Fibroblast of skin of left biceps (primary cell): ENCODE measurements at places on chromosomes 2 and 18.

DNA sequence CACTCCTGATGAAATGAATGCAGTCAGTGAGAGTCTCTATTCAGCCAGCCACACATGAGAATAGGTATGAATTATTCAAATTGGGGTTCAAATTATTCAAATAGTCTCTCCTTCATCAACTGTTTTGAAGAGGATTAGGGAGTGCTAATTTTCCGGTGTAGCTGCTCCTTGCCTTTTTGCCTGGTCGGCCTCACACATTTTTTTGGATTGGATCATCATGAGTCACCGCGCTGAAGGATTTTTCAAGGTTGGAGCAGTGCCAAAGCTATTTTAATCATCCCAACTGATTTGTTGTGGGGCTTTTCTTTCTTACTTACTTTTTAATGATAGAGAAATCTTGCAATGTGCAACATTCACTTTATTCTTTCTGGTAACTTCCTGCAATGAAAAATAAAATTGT, 2.4 kb upstream of the DTNA start:
- peak; percentile 90 for DNase-seq

DNA sequence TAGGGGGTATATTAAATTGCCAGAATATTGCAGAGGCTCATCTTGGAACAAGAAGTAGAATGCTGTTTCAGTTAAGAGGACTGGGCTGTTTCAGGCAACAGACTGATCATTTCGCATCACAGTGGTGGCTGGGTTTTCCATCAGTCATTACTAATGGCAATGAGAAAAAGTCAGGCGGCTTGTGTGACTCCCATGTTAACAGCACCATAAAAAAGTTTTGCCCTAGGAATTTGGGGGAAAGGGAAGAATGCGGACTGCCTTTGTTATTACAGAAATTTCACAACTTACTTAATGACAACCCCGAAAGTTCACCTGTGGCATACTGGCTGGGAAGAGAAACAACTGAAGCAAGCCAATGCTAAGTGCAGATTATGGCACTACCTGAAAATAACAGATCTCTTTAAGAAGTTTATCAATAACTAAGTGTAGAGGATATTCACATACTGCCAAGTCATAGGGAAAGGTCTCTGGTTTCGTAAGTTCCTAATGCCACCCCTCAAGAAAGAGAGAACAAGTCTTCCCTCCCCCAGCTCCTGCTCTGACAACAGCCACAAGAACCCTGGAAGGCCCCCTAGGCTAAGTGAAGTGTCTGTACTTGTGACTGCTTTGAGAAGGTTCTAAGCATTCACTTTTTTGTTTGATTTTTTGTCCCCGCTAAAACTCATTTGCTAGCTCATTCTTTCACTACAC, 40.5 kb upstream of the AP1S3 start:
- no peak for DNase-seq

- DNase-seq, result no peak
These were observed 947 bp downstream of the ZEB2 start for GRCh38 chr2:144518748-144519596.

GRCh38 chr2:160465406-160465805, 28.2 kb downstream of the RBMS1 start:
- DNase-seq, result no peak

DNA sequence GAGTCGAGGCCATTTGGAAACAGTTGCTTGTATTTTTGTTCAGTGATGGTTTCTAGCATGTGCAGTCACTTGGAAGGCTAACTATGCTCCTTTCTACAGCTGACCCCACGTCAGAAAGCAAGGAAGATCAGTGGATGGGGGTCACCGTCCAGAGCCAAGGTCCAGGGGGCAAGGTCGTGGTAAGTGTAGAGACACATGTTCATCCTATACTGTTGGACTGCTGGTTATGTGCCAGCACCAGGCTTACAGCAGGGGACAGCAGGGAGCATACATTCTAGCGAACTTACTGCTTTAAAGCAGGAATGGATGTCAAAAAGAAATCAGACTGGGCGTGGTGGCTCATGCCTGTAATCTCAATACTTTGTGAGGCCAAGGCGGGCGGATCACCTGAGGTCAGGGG, 40.0 kb downstream of the ITGA6 start:
- no peak for DNase-seq

- no peak for DNase-seq
These were observed 10.2 kb upstream of the TMEM247 start for GRCh38 chr2:46469116-46469515.

GRCh38 chr2:27109083-27109482, 9.8 kb downstream of the CGREF1 start:
- DNase-seq, result no peak

DNA sequence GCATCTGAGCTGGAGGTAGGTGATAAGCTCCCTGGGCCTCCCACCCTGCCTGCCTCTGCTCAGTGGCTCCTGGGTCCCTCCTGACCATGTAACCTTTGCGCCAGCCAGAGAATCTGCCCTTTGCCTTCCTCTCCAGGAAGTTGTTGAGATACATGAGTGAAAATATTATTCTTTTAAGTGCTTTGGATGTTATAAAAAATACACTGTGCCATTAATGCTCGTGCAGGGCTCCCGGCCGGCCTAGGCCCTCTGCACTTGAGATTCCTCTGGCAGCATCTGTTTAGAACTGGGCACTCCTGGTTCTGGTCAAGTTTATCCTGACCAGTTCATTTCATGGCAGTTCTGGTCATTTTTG, 18.8 kb downstream of the AGAP1 start:
- DNase-seq, result no peak

- no peak for DNase-seq
These were observed 6.4 kb upstream of the IL1RL1 start for GRCh38 chr2:102304711-102305611.

DNA sequence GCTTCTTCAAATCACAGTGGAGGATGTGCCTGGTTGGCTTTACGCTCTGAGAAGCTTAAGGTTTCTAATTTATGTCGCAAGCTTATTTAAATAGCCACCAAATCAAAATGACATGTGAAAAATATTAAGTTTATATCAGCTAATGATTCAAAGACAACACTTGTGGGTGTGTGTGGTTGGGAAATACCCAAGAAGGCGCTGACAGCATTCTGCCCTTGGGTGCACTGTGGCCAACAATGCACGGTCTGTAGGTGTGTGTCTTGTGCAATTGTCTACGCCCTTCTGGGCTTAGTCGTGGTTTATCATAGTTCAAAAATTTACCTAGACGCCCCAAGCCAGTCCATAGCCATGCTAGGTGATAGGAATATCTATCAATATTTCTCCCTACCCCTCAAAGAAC, 60.9 kb downstream of the KCTD1 start:
- no peak for DNase-seq

DNA sequence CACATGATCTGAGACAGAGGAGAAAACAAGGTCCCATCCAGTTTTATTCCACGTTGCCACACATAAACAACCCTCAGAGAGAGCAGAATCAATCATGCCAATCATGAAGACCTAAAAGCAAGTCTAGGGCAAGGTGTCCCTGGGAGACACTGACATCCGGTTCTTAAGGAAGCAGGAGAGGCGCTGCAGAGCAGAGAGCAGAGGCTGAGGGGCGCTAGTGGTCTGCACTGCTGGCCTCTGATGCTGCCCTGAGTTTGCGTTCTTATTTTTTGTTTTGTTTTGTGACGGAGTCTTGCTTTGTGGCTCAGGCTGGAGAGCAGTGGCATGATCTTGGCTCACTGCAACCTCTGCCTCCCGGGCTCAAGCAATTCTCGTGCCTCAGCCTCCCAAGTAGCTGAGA, 83.3 kb downstream of the SMIM21 start:
- no peak for DNase-seq

GRCh38 chr2:33380001-33380609, 96.3 kb upstream of the RASGRP3 start:
- no peak for DNase-seq

- DNase-seq, result no peak
These were observed 127.4 kb downstream of the GBX2 start for GRCh38 chr2:236040600-236041328.
